Cardiac muscle cell (in vitro differentiated cells and primary cell): ENCODE measurements at places on chromosomes 5 and 9. TPM values are rescaled to one million over a fixed set of nuclear protein-coding genes. Genes with fewer than 3 reads are reported as not detected.
A peak's percentile ranks its signal among the peaks of the same experiment; 100 is the strongest.

- peak overlapping the region; percentile 83 for H3K27ac ChIP-seq
- peaks cover 39% of the 10 kb centered on the region for H3K36me3 ChIP-seq
- DNase-seq: no peak
- H3K4me1 ChIP-seq: peaks cover 3% of the 10 kb centered on the region
- H3K27me3 ChIP-seq: no peaks in the 10 kb centered on the region
- peak overlapping the region; percentile 75 for H3K4me3 ChIP-seq
Observed at GRCh38 chr5:140664030-140664358, 710 bp upstream of the WDR55 start.

GRCh38 chr9:84271531-84271900 lies 69.0 kb downstream of the SLC28A3 start:
- no peaks in the 10 kb centered on the region for H3K27me3 ChIP-seq
- H3K4me1 ChIP-seq: peaks cover 14% of the 10 kb centered on the region
- no peak overlapping the region for H3K27ac ChIP-seq
- no peak overlapping the region for H3K4me3 ChIP-seq
- H3K36me3 ChIP-seq: no peaks in the 10 kb centered on the region

DNA sequence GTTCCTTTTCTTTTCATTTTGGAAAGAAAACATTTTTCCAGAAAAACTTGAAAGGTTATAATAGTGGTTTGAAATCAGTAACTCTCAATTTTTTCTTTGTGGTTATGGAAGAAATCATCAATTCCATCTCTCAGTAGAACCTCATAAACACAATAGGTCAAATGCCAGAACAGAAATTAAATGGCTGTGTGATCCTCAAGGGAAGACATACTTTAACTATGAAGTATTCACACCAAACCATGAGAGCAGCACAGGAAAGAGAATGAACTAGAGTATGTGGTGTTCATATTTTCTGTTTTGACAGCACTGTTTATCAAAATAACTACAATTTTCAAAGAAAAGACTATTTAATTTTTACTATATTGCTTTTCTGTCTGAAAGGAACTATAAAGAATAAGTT lies 29.7 kb upstream of the EFNA5 start:
- H3K27me3 ChIP-seq: no peaks in the 10 kb centered on the region
- DNase-seq: no peak
- no peaks in the 10 kb centered on the region for H3K36me3 ChIP-seq
- no peak overlapping the region for H3K27ac ChIP-seq

Gene FBN2
- 725 and 1,356 TPM in 2 replicates for polyA plus RNA-seq

DNA sequence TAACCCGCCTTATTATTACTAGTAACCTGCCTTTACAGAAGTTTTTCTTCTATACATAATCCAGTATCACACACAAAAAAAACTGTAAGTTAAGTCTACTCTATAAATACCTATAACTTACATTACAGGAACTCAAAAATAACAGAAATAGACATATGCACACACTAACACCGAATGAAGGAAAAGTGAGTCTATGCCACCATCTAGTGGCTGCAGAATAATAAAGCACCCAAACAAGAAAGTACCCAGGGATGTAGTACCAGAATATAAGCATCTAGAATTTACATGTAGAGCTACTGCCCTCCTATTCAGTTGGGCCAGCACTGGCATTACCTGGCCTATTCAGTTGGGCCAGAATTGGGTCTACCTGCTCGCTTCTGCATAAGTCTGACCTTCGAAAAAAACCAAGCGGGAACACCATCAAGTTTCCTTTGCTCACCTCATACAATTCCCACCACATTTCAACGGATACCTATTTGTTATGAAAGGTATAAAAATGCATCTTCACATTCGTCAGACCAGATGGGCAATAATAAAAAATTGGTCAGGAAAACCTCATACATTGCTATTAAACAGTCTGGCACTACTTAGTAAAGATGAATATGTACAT lies 4.0 kb upstream of the NIPSNAP3A start:
- peak; percentile 63 for DNase-seq
- H3K4me1 ChIP-seq: peaks cover 27% of the 10 kb centered on the region

Gene TMEM267
- polyA plus RNA-seq: 8.8 and 8.9 TPM in 2 replicates

GRCh38 chr9:129550199-129550839 lies 70.6 kb downstream of the C9orf50 start:
- H3K36me3 ChIP-seq: no peaks in the 10 kb centered on the region
- no peak overlapping the region for H3K27ac ChIP-seq
- H3K4me1 ChIP-seq: no peaks in the 10 kb centered on the region
- peak; percentile 80 for DNase-seq
- H3K4me3 ChIP-seq: peak overlapping the region; percentile 34
- H3K27me3 ChIP-seq: no peaks in the 10 kb centered on the region

- H3K27ac ChIP-seq: no peak overlapping the region
- DNase-seq: no peak
- H3K36me3 ChIP-seq: no peaks in the 10 kb centered on the region
- H3K27me3 ChIP-seq: no peaks in the 10 kb centered on the region
Observed at GRCh38 chr5:106966686-106967315, 703.9 kb downstream of the EFNA5 start.

DNA sequence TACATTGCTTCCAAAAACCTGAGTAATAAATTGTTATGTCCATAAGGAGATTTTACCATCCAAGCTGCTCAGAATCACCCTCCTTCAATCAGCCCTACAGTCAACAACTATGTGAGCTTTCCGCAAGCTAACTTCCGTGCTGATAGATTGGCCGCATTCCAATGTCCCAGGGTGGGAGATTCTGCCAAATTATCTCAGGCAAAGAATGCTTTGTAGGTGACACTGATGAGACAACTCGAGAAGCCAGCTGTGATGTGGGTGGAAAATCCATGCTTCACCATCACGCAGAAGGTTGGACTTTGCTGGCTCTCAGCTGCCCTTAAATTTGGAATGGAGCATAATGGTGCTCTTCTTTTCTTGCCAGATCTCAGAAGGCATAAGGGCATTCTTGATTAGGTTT lies 44.9 kb upstream of the HCN1 start:
- H3K27me3 ChIP-seq: no peaks in the 10 kb centered on the region
- H3K4me3 ChIP-seq: no peak overlapping the region
- H3K27ac ChIP-seq: peak overlapping the region; percentile 54
- DNase-seq: no peak

- no peaks in the 10 kb centered on the region for H3K36me3 ChIP-seq
- no peak overlapping the region for H3K27ac ChIP-seq
- no peaks in the 10 kb centered on the region for H3K4me1 ChIP-seq
- DNase-seq: no peak
Observed at GRCh38 chr9:127225801-127226625, 38.6 kb upstream of the GARNL3 start.
